ENCODE measurements at places on chromosomes 3 and 15. TPM values are rescaled to one million over a fixed set of nuclear protein-coding genes. Genes with fewer than 3 reads are reported as not detected.

The GHRL gene
- total RNA-seq = not detected

The BNC1 gene
- total RNA-seq = 2.3 TPM

GRCh38 chr15:93974804-93975481 is 256.4 kb upstream of the MCTP2 start:
- no peaks in the 10 kb centered on the region for H3K4me1 ChIP-seq
- H3K27me3 ChIP-seq = peaks cover 8% of the 10 kb centered on the region
- H3K4me3 ChIP-seq = no peak overlapping the region
- H3K27ac ChIP-seq = no peak overlapping the region
- no peaks in the 10 kb centered on the region for H3K36me3 ChIP-seq
- no peak for DNase-seq

DNA sequence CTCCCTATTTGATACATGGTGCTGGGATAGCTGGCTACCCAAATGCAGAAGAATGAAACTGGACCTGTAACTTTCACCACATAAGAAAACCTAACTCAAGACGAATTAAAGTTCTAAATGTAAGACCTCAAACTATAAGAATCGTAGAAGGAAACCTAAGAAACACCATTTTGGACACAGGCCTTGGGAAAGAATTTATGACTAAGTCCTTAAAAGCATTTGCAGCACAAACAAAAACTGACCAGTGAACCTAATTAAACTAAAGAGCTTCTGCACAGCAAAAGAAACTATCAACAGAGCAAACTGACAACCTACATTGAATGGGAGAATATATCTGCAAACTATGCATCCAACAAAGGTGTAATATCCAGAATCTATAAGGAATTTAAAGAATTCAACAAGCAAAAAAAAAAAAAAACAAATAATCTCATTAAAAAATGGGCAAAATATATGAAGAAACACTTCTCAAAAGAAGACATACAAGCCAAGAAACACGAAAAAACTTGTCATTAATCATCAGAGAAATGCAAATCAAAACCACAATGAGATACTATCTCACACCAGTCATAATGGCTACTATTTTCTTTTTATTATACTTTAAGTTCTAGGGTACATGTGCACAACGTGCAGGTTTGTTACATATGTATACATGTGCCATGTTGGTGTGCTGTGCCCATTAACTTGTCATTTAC is 37.0 kb downstream of the HDGFL3 start:
- no peak for DNase-seq
- H3K27ac ChIP-seq = peak overlapping the region; percentile 28

DNA sequence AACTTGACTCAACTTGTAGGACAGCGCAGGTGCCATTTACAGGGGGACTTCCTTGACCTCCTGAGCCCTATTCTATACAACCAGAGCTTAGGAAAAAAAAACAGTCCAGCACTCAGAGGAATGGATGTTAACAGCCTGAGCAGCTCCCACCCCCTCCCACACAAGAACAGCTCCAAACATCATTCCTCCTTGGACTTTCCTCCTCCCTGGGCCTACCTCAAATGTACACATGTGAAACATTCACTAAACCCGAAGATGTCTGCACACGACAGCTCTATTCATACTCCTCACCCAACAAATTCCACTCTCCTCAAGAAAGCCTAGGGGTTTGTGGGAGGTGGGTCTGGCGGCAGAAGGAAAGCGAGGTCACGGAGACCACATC is 503 bp upstream of the ATRIP start:
- H3K4me3 ChIP-seq = peak overlapping the region; percentile 94
- peak overlapping the region; percentile 95 for H3K27ac ChIP-seq
- H3K4me1 ChIP-seq = peaks cover 46% of the 10 kb centered on the region
- DNase-seq = no peak
- H3K36me3 ChIP-seq = peaks cover 10% of the 10 kb centered on the region

DNA sequence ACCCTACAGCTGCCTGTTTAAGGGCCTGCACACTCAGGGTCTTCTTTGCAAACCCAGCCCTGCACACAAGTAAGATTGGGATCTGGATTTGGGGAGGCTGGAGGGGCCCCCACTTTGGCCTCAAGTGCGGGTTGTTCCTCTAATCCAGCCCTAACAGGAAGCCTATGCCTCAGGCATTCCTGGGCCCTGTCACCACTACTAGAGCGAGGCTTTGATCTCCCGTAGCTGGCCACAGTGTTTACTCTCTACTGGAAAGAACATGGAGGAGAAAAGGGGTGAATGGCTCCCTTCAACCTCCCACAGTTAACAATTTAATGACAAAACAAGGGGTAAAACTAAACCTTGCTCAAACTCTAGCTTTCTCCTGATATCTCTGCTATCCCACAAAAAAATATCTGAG is 48.4 kb downstream of the DZIP1L start:
- H3K4me3 ChIP-seq = no peak overlapping the region
- peaks cover 10% of the 10 kb centered on the region for H3K4me1 ChIP-seq
- no peaks in the 10 kb centered on the region for H3K27me3 ChIP-seq
- peaks cover 28% of the 10 kb centered on the region for H3K36me3 ChIP-seq
- DNase-seq = no peak

Data from chondrocyte (in vitro differentiated cells).